ENCODE measurements at places on chromosomes 1 and 21. TPM values are rescaled to one million over a fixed set of nuclear protein-coding genes. Genes with fewer than 3 reads are reported as not detected.

DNA sequence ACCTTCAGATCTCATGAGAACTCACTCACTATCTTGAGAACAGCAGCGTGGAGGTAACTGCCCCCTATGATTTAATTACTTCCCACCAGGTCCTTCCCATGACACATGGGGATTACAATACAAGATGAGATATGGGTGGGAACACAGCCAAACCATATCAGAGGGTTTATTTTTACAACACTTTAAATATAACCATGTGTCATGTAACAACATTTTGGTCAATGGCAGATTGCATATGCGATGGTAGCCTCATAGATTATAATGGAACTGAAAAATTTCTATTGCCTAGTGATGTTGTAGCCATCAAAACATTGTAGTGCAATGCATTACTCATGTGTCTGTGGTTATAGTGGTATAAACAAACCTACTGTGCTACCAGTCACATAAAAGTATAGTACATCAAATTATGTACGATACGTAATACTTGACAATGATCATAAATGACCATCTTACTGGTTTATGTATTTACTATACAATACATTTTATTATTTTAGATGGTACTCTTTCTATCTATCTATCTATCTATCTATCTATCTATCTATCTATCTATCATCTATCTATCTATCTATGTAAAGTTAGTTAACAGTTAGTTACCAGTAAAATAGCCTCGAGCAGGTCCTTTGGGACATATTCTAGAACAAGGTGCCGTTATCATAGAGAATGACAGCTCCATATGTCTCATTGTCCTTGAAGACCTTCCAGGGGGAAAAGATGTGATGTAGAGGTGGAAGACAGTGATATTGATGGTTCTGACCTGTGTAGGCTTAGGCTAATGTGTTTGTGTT lies 12.6 kb upstream of the S100B start:
- no peak for DNase-seq

DNA sequence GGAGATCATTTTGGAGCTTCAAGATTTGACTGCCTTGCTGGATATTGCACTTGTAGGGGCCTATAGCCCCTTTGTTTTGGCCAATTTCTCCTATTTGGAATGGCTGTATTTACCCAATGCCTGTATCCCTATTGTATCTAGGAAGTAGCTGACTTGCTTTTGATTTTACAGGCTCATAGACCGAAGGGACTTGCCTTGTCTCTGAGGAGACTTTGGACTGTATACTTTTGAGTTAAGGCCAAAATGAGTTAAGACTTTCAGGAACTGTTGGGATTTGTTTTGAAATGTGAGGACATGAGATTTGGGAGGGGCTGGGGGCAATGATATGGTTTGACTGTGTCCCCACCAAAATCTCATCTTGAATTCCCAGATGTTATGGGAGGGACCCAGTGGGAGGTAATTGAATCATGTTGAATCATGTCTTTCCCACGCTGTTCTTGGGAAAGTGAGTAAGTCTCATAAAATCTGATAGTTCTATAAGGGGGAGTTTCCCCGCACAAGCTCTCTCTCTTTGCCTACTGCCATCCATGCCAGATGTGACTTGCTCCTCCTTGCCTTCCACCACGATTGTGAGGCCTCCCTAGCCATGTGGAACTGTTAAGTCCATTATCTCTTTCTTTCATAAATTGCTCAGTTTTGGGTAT lies 276.1 kb downstream of the LMX1A start:
- no peak for DNase-seq

Gene ORC1
- total RNA-seq = 5.1 TPM

DNA sequence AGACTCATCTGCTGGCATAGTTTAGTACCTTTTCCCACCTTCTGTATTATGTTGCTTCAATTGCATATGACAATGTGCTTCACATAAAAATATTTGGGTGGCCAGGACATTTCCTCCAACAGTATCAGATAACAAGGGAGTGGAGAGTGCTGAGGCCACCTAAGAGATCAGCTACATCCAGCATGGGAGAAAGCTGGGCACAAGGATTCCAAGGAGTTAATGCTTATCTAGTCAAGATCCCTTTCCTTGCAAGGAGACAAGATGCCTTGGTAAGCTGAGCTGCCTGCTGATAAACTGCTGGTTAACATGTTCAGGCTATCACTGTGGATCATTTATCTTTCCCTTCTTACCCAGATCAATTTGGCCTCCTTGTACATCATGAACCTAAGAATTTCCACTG lies 5.4 kb downstream of the TACSTD2 start:
- no peak for DNase-seq

GRCh38 chr1:55428944-55429931 lies 214.1 kb upstream of the USP24 start:
- DNase-seq = no peak

DNA sequence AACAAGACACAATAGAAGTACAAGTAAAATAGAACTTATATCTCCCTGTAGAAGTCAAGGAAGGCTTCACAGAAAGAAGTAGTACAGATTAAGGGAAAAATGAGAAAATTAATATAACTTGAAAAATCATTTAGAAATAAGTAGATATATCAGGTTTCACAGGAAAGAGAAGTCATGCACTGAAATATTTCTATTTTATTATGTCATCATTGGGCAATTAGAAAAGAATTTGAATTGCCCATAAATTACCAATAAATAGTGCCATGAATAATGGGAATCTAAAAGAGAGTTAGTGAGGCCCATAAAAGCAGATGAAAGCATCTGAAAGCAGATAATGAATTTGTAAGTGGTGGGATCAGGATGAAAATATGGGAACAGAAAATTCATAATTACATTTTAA lies 1597.8 kb downstream of the PLA2G4A start:
- no peak for DNase-seq

Gene PLPP3
- 20.5 TPM for total RNA-seq

- no peak for DNase-seq
These were observed 27.5 kb upstream of the GPR88 start for GRCh38 chr1:100510451-100510850.

DNA sequence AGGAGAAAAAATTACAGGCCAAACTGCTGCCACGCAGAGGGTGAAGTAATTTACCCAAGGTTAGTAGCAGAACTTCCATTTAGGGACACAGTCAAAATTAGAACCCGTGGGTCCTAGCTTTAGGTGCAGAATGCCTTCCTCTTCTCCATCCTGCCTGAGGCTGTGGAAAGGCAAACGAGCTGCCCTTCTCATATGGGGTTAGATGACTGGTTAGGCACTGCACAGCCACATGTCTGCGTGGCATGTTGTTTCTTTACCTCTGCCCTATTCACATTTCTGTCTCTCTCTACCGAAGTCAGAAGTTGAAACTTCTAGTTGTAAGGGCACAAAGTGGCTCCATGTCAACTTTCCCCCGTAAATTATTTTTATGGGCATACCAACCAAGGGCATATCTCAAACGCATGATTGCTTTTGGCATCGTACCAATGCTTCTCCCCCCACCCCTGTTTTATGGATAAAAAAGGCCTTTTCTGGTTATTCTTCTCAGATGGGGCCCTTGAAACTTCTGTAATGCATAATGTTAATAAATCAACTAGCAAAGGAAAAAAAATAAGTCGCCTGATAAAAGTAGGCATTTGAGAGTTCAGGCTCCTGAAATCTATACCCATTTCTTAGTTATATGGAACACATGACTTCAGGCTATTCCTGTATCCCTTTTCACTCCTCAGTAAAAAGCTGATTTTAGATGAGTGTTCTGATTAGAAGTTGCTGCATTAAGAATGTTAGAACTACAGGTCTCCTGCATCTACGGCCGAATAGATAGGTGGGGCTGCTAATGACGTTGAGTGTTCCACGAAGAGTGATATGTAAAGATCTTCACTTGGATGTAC lies 139.6 kb upstream of the NRIP1 start:
- no peak for DNase-seq

DNA sequence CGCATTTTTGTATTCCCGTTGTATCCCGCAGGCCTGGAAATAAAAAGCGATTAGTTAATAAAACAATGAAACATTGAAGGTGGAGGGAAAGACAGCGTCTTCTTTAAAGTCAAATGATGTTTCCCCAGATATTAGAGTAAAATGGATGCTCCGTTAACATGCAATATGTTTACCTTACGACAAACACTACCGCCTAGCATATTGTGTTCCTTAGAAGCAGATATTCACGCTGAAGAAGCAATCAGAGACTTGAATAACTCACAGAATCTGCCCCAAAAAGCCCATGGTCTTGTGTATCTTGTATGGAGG lies 583 bp upstream of the B4GALT3 start:
- no peak for DNase-seq

- no peak for DNase-seq
These were observed at the start of gene FCAMR for GRCh38 chr1:206970446-206970845. FCAMR (minus strand) TSS chr1:206970460; CDS start chr1:206970125, 335 bp downstream.

- no peak for DNase-seq
These were observed 79.4 kb downstream of the CAPZB start for GRCh38 chr1:19405761-19406487.

Gene FOXD3
- total RNA-seq = not detected

GRCh38 chr1:164772635-164773034 lies 213.7 kb downstream of the PBX1 start:
- DNase-seq = no peak

- no peak for DNase-seq
These were observed 224.5 kb upstream of the NFIA start for GRCh38 chr1:60857851-60858250.

Gene GSTM5
- not detected for total RNA-seq

DNA sequence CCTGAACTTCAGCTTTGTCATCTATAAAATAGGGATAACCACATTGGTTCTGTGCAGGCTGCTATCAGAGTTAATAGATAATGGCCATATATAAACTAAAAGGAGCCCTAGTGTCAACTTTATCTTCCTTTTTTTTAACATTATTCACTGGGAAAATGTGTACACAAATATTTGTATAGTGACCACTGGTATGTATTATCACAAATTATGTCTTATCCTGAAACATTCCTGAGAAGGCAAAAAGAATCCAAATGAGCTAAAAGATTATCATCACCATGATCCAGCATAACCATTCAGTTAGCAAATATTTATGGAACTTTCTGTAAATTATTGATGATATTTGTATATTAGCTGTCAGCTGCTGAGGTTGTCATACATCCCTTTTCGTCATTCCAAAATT lies 16.6 kb downstream of the ANGPTL3 start:
- no peak for DNase-seq

DNA sequence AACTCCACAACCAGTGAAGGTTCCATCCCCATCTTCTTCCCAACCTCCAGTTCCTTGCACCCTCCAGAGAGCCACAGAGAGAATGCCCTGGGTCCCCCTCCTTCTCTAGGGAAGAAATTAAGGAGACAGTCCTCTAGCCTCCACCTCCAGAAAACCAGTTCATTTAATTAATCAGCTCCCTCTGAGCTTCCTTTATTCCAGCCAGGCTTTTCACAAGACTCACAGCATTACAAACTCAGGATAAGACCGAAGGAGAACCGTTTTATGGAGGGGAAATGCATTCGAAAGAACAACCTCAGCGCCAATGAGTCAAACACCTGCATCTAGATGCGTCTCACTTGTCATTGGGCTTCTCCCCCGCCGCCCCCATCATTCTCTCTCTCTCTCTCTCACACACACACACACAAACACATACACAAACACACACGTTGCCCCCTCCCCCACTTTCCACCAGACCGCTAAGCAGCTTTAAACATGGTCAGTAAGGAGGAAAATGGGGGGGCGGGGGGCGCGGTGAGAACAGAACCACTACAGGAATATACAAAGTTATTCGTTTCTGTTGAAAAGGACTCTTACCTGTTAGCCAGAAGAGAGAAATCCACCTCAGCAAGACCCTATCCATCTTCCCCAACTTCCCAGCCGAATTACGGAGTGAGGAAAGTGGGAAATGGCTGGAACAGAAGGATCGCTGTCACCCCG lies 544 bp downstream of the ILDR2 start:
- DNase-seq = no peak

DNA sequence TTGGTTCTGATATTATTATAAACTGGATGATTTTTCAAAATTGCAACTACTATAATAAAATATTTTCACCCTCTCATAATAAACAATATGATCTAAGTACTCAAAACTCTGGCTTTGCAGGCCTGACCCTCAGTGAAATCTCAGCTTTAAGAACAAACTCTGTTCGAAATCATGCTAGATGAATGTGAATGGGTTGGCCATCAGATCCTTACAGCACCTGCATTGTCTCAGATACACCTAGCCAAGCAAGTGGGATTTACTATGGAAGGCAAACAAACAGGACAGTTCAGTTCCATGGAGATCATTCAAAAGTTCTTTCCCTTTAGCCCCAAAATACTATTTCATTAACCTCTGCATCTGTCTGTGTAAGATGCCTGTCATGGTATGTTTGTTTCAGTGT lies 44.8 kb downstream of the STYXL2 start:
- no peak for DNase-seq

Gene SPRR5
- not detected for total RNA-seq

Gene ADAMTSL4
- total RNA-seq = 3.6 TPM

DNA sequence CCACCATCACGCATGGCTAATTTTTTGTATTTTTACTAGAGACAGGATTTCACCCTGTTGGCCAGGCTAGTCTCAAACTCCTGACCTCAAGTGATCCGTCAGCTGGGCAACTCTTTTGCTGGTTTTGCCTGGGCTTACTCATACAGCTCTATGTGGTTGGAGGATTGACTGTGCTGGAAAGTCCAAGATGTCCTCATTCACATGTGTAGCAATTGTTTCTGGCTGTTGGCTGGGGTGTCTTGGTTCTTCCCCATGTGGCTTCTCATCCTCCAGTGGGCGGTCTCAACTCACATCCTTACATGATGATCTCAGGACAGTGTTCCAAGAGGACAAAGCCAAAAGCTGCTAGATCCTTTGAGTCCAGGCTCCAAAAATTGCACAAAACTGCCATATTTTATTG lies 53.3 kb downstream of the TEX35 start:
- no peak for DNase-seq

DNA sequence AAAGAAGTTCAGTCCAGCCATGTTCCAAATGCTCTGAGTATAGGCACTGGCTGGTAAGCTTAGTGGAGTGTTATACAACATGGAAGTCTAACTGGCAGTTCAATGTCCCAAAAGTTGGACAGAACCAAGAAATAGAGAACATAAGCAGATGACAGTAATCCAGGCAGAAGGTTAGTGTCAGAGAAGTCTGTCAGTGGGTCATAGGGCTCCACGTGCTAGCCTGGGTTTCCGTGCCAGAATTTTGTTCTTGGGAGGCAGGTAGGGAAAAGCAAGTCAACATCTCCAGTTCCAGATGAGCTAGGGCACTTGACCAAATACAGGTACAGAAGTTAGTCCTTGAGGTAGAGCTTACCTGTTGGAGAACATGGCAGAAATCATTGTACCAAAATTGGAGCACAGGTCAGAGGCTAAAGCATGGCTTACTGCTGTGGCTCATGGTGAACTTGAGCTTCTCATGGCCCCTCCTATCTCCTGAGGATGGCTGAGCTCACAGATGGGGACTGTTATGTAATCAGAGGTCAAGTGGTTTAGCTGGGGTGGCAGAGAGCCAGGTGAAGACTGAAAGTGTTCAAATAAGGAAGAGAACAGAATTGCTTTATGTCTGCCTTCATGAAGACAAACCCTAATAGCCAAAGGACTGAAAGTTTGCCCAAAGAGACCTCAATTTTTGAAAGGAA lies 170.8 kb downstream of the NFIA start:
- no peak for DNase-seq

GRCh38 chr1:169860187-169860586 lies 33.5 kb downstream of the SCYL3 start:
- no peak for DNase-seq

Gene MCOLN3
- not detected for total RNA-seq
